Fibroblast of lung (primary cell): ENCODE measurements at places on chromosomes 13 and 19. TPM values are rescaled to one million over a fixed set of nuclear protein-coding genes. Genes with fewer than 3 reads are reported as not detected.

Gene ATP12A
- total RNA-seq: not detected in 2 replicates

Gene DNAJC3
- total RNA-seq: 55.5 and 56.2 TPM in 2 replicates

Gene CASP14
- not detected in 2 replicates for total RNA-seq

Gene SYDE1
- 17.5 and 21.0 TPM in 2 replicates for total RNA-seq

Gene KIR3DL2
- total RNA-seq: not detected in 2 replicates

DNA sequence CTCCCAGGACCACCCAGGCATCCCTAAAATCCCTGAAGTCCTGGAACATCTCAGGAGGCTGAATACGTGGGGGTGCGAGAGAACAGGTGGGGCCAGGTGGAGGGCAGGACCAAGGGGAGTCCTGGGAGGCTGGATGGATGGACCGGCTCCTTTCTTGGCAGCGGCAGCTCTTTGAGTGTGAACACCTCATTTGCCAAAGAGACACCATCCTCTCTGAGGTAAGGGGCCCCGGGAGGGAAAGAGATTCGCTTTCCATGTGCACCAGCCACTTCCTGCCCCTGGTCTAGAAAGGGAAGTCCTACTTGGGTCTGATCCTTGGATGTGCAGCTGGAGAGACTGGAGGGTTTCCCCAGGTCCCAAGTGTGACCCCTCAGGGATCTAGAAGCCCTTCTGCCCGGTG is 16.2 kb downstream of the PTH2 start:
- no peak for DNase-seq
- H3K4me1 ChIP-seq: no peaks in the 10 kb centered on the region
- peaks cover 7% of the 10 kb centered on the region for H3K27me3 ChIP-seq
- no peak overlapping the region for H3K4me3 ChIP-seq
- no peaks in the 10 kb centered on the region for H3K36me3 ChIP-seq
- no peak overlapping the region for H3K27ac ChIP-seq

DNA sequence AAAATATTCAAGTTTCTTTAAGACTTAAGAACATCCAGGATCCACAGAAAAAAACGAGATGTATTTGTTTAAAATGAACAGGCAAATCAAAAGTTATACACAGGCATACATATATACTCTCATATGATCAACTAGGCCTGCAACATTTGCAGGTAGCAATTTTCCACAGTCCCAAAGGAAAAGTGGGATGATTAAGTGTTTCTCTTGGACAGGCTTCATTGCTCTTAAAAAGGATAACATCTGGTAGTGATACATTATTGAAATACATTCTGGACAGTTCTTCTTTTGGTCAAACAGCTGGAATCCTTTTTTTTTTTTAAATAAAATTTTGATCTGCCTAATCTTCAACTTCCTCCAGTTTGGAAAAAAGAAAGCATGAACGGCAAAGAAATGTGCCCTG is 114.8 kb upstream of the TDRD3 start:
- DNase-seq: no peak
- H3K4me3 ChIP-seq: no peak overlapping the region
- H3K27ac ChIP-seq: no peak overlapping the region
- H3K36me3 ChIP-seq: no peaks in the 10 kb centered on the region

- no peak overlapping the region for H3K4me3 ChIP-seq
- DNase-seq: no peak
- no peaks in the 10 kb centered on the region for H3K4me1 ChIP-seq
- H3K36me3 ChIP-seq: no peaks in the 10 kb centered on the region
- peaks cover 17% of the 10 kb centered on the region for H3K27me3 ChIP-seq
Observed at GRCh38 chr19:45234089-45234869, 10.9 kb downstream of the EXOC3L2 start.

GRCh38 chr13:84136582-84136981 is 254.3 kb upstream of the SLITRK1 start:
- no peak overlapping the region for H3K4me3 ChIP-seq
- no peak for DNase-seq
- H3K27ac ChIP-seq: no peak overlapping the region
- no peaks in the 10 kb centered on the region for H3K27me3 ChIP-seq
- no peaks in the 10 kb centered on the region for H3K4me1 ChIP-seq

GRCh38 chr19:33473653-33474305 is 47.8 kb downstream of the PEPD start:
- no peak overlapping the region for H3K4me3 ChIP-seq
- peak overlapping the region; percentile 34 for H3K27ac ChIP-seq
- no peaks in the 10 kb centered on the region for H3K36me3 ChIP-seq
- no peaks in the 10 kb centered on the region for H3K27me3 ChIP-seq

DNA sequence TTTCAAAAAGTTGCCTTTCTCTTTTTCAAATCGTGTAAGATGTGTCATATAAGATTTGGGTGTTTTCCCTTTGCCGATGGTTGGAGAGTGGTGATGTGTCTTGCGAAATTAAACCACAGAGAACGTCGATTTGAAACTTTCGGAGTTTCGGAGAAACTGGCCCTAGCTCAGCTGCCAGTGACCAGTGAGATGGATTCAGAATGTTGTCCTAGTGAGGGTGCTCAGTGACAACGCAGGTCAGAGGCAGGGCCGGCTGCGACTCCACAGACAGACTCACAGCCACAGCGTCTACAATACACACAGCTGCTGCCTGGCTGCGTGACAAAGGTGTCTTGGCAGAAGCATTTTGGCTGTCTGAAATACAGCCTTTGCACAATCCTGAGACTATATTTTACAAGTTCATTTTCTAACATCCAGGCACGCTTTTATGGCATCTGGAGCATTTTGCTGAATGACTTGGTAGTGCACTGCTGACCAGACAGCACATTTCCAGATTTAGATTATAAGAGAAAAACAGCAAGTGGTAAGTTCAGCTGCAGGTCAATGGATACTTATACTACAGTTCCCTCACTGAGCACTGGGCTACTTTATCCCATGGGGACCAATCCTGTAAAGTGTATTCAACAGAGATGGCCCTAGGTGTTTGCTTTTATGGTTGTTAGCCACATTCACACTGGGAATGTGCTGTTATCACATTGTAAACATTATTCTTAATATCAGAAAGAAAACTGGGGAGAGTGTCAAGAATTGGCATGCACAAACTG is 207.5 kb downstream of the KCNRG start:
- no peaks in the 10 kb centered on the region for H3K36me3 ChIP-seq
- peaks cover 8% of the 10 kb centered on the region for H3K4me1 ChIP-seq
- DNase-seq: peak; percentile 97
- H3K27ac ChIP-seq: peak overlapping the region; percentile 48
- H3K4me3 ChIP-seq: no peak overlapping the region

DNA sequence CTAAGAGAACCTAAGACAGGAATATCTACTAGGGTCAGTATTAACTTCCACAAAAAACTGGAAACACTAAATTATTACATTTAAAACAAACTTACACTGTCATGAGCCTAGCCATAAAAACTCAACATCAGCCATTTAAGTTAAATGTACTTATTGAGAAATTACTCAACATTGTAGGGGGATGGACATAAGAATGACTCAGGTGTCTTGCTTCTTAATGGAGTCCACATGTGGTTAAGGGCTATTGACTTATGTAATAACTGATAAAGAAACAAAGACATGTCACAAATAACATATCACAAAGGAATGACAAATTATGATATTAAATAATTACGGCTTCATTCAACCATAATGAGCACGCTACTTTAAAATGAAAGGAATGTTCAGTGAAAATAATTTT is 36.2 kb downstream of the CLDN10 start:
- no peak overlapping the region for H3K4me3 ChIP-seq
- no peaks in the 10 kb centered on the region for H3K4me1 ChIP-seq
- H3K36me3 ChIP-seq: peaks cover 7% of the 10 kb centered on the region
- H3K27me3 ChIP-seq: no peaks in the 10 kb centered on the region
- no peak overlapping the region for H3K27ac ChIP-seq

- H3K4me3 ChIP-seq: no peak overlapping the region
- H3K4me1 ChIP-seq: no peaks in the 10 kb centered on the region
- no peaks in the 10 kb centered on the region for H3K27me3 ChIP-seq
- no peak overlapping the region for H3K27ac ChIP-seq
- no peak for DNase-seq
Observed at GRCh38 chr19:48918801-48919247, 14.7 kb upstream of the DHDH start.

GRCh38 chr19:29841559-29842367 is 30.0 kb downstream of the CCNE1 start:
- no peak overlapping the region for H3K27ac ChIP-seq
- DNase-seq: peak; percentile 49
- peaks cover 2% of the 10 kb centered on the region for H3K4me1 ChIP-seq
- peaks cover 12% of the 10 kb centered on the region for H3K27me3 ChIP-seq
- no peak overlapping the region for H3K4me3 ChIP-seq

DNA sequence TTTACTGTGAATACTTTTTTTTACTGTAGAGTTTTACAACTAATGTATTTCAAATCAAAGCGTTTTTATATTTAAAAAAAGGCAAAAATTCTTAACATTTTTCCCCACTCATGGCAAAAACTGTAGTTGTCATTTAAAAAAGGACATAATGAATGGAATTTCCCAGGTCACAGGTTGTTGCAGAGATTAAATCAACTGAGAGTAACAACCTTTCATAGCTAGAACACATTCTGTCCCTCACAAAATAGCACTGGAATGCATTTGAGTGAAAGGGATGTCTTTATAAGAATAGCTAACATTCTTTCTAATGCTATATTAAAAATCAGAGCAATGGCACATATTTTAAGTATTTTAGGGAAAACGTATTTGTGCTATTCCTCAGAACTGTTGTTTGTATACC is 1393.3 kb upstream of the ATXN8OS start:
- no peak overlapping the region for H3K4me3 ChIP-seq
- no peak for DNase-seq
- no peaks in the 10 kb centered on the region for H3K4me1 ChIP-seq
- no peaks in the 10 kb centered on the region for H3K27me3 ChIP-seq

DNA sequence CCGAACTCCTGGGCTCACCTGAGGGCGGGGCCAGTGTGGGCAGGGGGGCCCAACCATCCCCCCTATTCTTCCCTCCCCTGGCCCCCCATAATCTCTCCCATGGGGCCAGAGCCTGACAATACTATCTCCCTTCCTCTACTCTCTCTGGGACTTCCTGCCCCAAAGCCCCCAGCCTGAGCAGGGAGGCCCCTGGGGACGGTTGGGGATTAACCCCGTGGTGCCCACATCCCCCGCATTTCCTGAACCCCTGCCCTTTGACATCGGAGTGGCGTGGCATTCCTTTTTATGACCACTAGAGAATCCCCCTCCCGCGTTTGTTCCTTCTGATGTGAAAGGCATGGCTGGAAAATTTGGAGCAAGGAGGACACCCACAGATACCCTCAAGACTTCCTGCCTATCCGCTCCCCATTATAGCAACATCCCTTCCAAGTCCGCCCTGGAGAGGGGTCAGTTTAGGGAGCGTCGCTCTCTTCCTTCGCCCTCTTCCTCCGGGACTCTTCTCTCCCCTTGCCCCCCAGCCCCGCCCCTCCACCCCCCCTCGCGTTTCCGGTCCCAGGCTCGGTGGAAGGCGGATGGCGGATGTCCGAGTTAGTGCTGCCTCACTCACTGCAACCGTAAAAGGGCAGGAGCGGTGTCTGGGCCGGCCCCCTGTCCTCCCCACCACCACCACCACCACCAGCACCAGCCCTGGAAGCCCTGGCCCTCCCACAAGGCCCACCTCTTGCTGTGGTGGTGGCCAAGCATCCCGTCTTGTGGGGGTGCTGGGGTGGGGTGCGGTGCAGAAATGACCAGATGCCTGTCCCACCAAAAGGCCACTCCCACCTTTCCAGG is 1.8 kb downstream of the VASP start:
- H3K4me3 ChIP-seq: peak overlapping the region; percentile 91
- peaks cover 2% of the 10 kb centered on the region for H3K36me3 ChIP-seq
- no peaks in the 10 kb centered on the region for H3K27me3 ChIP-seq
- peak; percentile 65 for DNase-seq
- peak overlapping the region; percentile 56 for H3K27ac ChIP-seq

- H3K4me3 ChIP-seq: no peak overlapping the region
- DNase-seq: no peak
- H3K36me3 ChIP-seq: no peaks in the 10 kb centered on the region
Observed at GRCh38 chr19:44557933-44558332, 28.5 kb upstream of the CEACAM20 start.

GRCh38 chr19:48390188-48391099 is 907 bp downstream of the KDELR1 start:
- peak overlapping the region; percentile 97 for H3K27ac ChIP-seq
- peak; percentile 62 for DNase-seq
- H3K4me1 ChIP-seq: no peaks in the 10 kb centered on the region

DNA sequence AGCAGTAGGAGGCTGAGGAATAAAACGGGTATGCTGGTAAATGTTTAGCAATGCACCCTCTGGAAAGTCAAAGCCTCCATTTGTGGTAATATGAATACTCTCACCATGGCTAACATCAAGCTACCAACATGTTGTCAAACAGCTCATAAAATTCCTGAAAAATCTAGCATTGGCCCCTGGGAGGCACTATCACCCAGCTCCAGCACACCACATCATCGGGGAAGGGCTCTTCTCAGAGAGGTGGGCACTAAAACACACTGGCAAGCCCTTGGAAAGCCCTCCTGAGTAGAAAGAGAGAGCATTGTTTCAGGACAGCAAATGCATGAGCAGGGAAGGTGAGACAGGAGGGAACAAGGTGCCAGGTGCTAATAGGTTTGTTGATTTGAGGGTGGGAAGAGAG is 53.9 kb upstream of the FLT1 start:
- no peak overlapping the region for H3K4me3 ChIP-seq
- H3K36me3 ChIP-seq: no peaks in the 10 kb centered on the region
- H3K27me3 ChIP-seq: no peaks in the 10 kb centered on the region
- no peak for DNase-seq
- H3K27ac ChIP-seq: no peak overlapping the region

GRCh38 chr19:49070416-49070815 is 2.1 kb downstream of the KCNA7 start:
- DNase-seq: no peak
- H3K4me3 ChIP-seq: no peak overlapping the region
- H3K36me3 ChIP-seq: no peaks in the 10 kb centered on the region
- H3K4me1 ChIP-seq: no peaks in the 10 kb centered on the region
